Chondrocyte (in vitro differentiated cells): ENCODE measurements at places on chromosomes 2 and 18. TPM values are rescaled to one million over a fixed set of nuclear protein-coding genes. Genes with fewer than 3 reads are reported as not detected.

Gene HRH4
- not detected in 3 replicates for total RNA-seq

- no peak for DNase-seq
These were observed 29.7 kb downstream of the ASB1 start for GRCh38 chr2:238456449-238456848.

DNA sequence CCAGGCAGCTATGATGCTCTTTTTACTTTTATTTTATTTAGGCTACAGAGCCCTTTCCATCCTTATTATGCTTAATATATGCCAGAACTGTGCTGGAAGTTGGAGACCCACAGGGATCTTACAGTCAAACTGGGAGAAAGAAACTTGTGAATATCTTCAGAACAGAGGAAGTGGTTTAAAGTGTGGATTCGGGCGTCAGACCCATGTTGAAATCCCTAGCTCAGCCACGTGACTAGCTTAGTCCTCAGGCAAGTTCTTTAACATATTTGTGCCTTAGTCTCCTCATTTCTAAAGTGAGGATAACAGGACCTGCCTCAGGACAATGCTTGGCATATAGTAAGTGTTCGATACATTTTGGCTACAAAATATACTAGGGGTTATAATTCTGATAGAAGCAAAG is 59.1 kb downstream of the MAP3K20 start:
- DNase-seq: no peak

GRCh38 chr18:43587538-43588153 is 310.4 kb upstream of the SYT4 start:
- no peak for DNase-seq

GRCh38 chr2:106183101-106183696 is 10.9 kb downstream of the UXS1 start:
- no peak for DNase-seq

- DNase-seq: no peak
These were observed 31.8 kb downstream of the CYRIA start for GRCh38 chr2:16633621-16634430.

Gene REEP1
- 2.4 to 3.1 TPM (median 2.6 TPM) in 3 replicates for total RNA-seq

Gene GPBAR1
- 0.10 to 0.26 TPM (median 0.22 TPM) in 3 replicates for total RNA-seq

- no peak for DNase-seq
These were observed 14.9 kb upstream of the KCNS3 start for GRCh38 chr2:17863539-17863938.

DNA sequence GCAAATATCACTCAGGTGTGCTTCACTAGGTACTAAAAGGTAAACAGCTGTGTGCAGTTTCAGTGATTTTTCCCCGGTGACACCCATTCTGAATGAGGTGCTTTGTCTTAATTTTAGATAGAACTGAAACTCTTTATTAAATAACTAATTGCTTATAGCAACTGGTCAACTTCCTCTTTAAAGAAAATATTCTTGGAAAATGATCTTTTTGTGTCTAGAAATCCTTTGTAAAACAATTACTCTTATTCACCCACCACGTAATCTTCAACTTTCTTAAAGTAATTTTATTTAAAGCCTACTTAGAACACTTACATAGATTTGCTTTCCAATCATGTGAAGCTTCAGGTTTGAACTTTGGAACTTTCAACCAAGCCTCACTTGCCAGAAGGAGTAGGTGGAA is 57.9 kb upstream of the RMDN2 start:
- DNase-seq: no peak

DNA sequence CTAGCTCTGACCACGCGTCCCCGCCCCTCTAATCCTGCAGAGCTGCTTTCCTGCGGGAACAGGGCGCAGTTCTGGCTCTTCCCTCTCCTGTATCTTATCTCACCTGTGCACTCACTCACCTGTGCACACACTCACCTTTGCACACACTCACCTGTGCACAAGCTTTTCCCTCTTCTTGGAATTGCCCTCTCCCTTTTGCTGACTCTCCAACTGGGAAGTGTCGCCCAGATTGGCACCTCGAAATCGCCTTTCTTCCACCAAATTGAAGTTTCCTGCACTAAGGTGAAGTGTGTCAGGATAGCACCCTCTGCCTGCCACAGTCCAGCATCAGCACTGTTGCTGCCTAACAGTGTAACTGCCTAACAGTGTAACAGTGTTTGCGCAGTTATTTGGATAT is 566 bp upstream of the CMPK2 start:
- no peak for DNase-seq

- DNase-seq: no peak
These were observed 125.5 kb downstream of the LOXHD1 start for GRCh38 chr18:46531482-46531881.

Gene CFAP65
- not detected in 3 replicates for total RNA-seq

- no peak for DNase-seq
These were observed 5.3 kb upstream of the RPL37A start for GRCh38 chr2:216493334-216493685.

- DNase-seq: no peak
These were observed 98.4 kb downstream of the PXDN start for GRCh38 chr2:1645761-1646476.

GRCh38 chr2:45585267-45585861 is 25.7 kb downstream of the SRBD1 start:
- no peak for DNase-seq

DNA sequence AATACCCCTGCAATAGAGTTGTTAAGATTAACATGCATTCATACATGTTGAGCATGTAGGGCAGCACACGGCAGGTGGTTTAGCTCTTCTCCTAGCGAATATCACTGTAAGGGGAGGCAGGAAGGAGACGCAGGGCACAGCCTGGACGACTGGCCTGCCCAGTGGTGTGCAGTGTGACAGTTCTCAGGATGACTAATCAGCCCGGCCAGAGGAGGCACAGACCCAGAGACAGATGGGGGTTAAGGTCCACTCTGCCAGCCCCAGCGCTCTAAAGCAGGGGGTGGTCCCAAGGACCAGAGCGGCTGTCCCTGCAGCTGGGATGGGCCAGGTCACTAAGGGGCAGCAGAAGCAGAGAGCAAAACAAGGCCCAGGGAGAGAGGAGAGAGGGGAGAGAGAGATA is 63.7 kb downstream of the RNF152 start:
- DNase-seq: no peak

DNA sequence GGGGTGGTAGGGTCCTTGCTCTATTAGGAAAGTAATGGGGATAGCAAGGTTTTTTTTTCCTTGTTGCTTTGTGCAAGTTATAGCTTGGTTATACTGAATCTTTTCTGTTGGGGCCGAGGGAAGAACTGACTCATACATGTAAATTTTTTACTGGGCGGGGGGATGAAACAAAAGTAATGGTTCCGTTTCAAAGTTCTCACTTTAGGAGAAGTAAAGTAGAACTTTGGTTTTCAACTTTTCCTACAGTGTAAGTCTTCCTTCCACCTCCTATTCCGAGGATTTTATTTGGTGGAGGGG is 1.1 kb downstream of the AFTPH start:
- no peak for DNase-seq

Gene ALPI
- not detected in 3 replicates for total RNA-seq

DNA sequence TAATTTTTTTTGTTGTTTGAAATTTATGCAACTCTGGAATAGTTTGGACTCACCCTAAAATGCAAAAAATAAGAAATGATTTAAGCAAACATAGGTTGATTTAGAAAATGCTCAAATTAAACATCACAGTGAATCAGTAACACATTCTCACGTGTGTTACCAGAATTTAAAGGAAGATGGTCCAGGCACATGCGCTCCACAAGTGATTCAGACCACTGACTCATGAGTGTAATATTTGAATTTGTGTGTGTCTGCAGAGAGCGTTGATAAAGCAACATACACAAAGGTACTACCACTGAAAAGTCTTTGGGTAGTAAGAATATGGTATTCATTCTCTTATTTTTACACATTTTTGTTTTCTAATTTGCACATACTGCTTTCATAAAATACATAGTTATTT is 7.9 kb downstream of the SS18 start:
- DNase-seq: no peak

Gene GCG
- total RNA-seq: 0.31 TPM in 1 of 3 replicates, not detected in the others

DNA sequence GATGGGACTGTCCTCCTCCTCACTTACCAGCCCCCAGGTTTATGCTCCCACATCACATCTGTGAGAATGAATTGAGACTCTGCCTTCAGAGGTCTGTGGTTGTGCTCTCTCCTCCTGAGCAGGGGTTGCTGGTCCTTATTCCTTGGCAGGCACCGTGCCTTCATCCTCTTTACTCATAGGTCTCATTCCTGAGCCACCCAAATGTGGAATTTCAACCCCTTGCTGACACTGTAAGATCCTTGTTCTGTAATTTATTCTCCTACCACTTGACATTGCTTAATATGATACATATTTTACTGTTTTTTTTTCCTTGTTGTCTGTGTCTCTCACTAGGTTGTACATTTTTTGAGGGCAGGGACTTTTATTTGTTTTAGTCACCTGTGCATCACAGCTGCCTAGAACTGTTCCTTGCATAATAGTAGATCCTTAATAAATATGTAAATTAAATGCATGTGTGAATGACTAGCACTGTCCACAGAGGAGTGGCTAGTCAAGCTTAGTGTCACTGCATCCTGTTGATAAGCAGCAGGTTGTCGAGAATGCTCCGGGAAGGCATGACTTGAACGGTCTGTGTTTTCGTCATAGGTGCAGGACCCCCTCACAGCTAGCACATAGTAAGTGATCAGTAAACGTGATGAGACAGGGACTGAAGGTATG is 180.6 kb downstream of the ZNF407 start:
- DNase-seq: no peak

Gene WIPF1
- 60.0 to 68.9 TPM (median 61.8 TPM) in 3 replicates for total RNA-seq

Gene FEV
- total RNA-seq: not detected in 3 replicates

DNA sequence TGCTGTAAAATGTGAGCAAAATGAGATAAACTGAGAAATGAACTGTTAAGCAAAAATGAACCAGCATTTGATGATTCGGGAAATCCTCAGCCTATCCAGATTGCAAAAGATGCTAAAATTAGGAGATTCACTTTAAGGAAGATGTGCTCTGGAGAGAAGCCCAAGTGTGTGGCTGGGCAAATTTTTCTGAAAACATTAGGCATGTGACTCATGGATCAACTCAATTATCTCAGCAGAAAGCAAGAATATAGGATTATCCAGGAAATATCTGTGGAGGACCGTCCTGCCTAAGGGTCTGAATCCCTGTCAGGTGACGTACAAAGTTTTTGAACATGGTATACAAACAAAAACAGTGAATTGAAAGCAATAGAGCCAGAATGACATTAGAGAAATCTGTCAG is 1268.3 kb upstream of the TMEFF2 start:
- no peak for DNase-seq

DNA sequence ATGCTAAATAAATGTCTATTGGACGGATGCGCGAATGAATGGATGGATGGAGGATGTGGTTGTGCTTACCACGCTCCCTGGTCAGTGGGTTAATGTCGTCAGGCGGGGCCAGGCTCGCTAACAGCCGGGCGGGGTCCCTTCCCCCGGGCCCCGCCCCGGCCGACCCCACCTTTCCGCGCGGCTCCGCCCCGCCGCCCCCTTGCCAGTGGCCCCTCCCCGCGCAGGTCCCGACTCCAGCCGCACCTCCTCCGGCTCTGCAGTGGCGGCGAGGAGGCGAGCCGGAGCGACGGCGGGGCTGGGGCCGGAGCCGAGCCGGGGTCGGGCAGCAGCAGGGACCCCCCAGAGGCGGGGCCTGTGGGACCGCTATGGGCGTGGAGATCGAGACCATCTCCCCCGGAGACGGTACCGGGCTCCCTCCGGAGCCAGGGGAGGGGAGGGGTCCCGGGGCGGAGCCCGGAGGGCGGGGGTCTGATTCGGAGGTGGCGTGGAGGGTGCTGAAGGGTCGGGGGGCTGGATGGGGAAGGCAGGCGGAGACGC is at the start of gene FKBP1B:
Gene FKBP1B, plus strand, starts transcription at position 257 of the 537 bp plus-strand sequence. Its CDS starts 109 bp downstream, at position 366.
- DNase-seq: no peak

GRCh38 chr2:136284226-136285119 is 166.5 kb upstream of the CXCR4 start:
- no peak for DNase-seq

Gene MAP3K19
- total RNA-seq: not detected in 3 replicates

DNA sequence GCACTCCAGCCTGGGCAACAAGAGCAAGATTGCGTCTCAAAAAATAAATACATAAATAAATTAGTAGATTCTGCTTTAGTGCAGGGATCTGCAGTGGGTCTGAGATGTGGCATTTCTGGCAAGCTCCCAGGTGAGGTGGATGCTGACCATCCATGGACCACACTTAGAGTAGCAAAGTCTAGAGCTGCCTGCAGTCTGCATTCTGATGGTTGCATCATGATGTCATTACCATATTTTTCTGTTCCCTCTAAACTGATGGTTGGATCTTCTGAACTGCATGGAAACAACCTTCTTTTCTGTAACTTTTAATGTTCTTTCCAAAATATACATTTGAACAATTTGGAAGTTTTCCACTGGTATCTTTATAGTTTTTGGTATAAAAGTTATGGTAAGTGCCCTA is 42.9 kb downstream of the MYL12B start:
- DNase-seq: no peak

DNA sequence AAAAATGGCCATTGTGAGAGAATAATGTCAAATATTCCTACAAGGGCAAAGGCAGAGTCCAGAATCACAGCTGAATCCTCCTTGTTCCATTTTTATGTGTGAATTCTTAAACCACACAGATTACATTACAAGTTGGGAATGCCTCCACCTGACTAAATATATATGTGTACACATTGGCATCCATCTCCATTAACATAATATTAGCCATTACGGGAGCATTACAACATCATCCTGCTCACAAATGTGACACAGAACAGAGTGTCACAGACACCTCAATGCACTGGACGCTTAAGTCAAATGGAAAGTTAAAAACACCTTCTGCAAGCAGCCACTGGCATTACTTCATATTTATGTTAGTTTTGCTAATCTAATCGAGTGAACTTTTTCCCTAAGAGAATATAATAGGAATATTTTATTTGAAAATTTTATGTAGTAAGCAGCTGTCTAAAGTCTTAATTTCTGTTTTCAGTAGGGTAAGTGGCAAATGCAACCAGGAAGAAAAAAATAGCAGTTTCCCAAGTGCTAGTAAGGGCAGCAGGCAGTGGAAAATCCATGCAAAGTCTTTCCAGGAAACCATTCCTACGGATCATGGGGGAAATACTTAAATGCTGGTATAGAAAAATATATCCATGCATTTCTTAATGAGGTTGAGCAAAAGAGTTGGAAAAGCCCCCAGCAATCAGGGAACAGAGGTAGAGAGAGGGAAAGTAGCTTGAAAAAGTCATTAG is 255.6 kb downstream of the OSR1 start:
- no peak for DNase-seq

GRCh38 chr2:144378551-144378950 is 141.4 kb downstream of the ZEB2 start:
- no peak for DNase-seq

DNA sequence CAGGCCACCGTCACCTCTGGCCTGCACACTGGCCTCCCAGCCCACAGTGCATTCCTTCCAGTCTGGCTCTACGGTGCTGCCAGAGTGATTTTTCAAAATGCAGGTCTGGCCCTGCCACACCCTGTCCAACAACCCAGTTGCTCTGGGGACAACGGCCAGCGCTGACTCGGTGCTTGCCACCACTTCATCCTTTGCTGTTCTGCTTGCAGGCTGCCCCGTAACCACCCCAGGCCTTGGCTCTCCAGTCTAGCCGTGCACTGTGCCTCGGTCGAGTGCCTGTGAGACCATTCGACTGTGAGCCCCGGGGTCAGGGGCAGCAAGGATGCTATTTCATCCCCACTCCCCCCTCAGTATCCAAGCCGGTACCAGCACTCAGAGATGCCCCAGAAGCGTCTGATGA is 262.6 kb downstream of the KLHL29 start:
- DNase-seq: peak; percentile 74

- no peak for DNase-seq
These were observed 32.2 kb downstream of the FAM178B start for GRCh38 chr2:96954011-96954846.

GRCh38 chr2:150572961-150573395 is 85.5 kb upstream of the RND3 start:
- no peak for DNase-seq

GRCh38 chr2:12797815-12798214 is 81.1 kb downstream of the TRIB2 start:
- no peak for DNase-seq

GRCh38 chr2:28424799-28425463 is 32.3 kb downstream of the FOSL2 start:
- no peak for DNase-seq

Gene AGXT
- not detected in 3 replicates for total RNA-seq
